ENCODE measurements at places on chromosomes 5 and 9.

GRCh38 chr9:83477571-83477970 is 60.6 kb downstream of the FRMD3 start:
- DNase-seq: no peak

DNA sequence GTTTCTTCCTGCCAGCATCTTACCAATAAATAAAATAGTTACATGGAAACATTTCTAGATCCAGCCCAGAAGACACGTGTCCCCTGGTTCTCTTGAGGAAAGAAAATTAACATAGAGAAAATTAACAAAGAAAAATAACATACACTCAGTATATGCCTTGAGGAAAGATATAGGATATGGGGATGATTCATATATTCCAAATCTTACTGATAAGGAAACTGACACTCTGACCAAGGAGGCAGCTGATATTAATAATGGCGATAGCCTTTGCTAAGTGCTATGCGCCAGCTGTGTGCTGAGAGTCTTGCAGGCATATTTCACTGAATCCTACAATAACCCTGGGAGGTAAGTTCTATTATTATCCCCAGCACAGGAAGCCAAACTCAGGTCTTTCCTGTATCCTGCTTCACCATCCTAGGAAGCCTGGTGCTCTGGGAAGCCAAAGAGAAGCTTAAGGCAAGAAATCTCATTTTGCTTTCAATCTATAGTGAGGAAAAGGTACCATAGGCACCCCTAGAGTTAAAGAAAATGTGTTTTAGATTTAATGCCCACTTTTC is 302.7 kb upstream of the NREP start:
- DNase-seq: no peak

DNA sequence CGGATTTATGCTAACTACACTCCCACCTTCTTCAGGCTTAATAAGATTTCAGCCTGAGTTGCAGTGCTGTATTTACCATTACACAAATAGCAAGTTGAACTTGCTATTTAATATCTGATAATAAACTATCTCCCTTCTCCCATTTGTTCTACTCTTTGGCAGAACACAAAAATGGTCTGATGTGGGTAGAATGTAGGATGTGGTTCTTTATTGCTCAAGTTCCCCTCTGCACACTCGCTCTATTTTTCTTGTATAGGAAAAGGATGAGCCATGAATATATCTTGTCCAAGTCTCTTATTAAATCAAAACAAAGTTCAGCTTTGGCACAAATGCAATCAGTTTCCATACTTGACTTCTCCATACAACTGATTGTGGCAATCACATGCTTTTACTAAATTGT is 37.2 kb upstream of the KIF2A start:
- DNase-seq: no peak

- DNase-seq: no peak
These were observed 37.1 kb upstream of the RAPGEF6 start for GRCh38 chr5:131671994-131672655.

DNA sequence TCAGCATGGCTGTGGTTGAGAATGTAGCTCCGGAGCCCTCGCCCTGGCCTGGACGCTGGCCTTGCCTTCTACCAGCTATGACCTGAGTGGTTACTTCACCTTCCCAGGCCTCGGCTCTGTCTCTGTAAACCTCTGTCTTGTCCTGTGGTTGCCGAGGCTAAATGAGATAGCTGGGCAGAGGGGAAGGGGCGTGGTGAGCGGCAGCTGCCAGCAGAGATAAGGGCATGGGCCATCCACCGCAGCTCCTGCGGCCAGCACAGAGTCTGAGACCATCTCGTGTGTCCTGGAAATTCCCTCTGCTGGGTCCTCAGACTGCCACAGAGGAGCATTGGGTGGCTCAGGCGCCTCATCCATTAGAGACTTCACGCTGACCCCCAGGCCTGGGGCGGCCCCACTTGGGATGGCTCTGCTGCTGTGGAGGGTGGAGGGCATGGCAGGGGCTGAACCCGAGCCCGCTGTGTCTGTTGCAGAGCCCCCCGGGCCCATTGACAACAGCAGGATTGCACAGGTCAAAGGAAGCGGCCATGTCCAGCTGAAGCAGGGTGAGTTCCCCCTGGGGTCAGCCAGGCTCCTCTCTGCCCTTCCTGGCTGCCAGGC is 43.9 kb downstream of the USP20 start:
- DNase-seq: no peak

GRCh38 chr5:35161652-35162273 is 68.5 kb downstream of the PRLR start:
- no peak for DNase-seq

- no peak for DNase-seq
These were observed 231.8 kb downstream of the DRD1 start for GRCh38 chr5:175211956-175212756.

DNA sequence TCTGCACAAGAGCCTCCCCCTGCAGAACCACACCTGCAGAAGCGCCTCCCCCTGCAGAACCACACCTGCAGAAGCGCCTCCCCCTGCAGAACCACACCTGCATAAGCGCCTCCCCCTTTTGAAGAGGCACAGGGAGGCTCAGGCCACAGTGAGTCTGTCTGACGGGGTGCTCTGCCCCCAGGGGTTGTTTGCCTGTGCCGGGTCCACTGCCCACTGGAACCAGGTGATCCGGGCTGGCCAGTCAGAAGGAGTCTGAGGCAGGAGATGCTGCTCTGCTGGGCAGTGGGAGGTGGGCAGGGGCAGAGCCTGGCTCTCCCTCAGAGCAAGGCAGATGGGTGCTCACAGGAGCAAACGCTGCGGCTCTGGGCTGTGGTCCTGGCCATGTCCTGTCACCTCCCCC is 60.8 kb upstream of the RNU6ATAC start:
- DNase-seq: no peak

DNA sequence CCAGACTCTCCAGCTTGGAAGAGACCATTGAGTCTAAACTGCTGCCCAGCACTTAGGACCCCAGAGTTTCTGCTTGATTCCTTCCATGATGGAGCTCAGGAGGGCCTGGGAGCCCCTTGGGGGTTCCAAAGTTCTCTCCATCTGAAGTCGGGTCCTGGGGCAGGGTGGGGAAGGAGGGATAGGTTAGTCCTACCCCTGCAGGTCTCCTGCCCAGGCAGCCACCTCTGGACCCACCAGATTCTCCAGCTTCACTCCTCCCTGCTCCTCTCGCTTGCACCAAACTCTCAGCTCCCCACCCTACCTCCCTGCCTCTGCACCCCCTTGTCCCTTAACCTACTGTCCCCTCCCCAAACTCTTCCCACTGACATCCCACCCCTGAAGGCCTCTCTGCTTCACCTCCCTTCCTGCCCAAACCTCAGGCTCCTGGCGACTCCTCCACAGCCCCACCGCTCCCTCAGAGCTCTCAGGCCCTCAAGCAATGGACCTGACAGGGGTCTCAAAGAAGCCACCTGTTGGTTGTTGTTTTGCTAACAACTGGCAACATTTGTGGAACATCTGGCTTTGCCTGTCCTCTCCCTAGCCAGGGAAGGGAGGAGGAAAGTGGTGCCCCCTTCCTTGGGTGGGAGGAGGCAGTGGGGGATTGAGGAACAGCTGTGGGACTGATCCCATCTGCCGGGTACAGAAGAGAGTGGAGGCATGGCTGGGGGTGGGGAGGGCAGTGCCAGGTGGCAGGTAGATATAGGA is 137.5 kb downstream of the RGS3 start:
- no peak for DNase-seq

DNA sequence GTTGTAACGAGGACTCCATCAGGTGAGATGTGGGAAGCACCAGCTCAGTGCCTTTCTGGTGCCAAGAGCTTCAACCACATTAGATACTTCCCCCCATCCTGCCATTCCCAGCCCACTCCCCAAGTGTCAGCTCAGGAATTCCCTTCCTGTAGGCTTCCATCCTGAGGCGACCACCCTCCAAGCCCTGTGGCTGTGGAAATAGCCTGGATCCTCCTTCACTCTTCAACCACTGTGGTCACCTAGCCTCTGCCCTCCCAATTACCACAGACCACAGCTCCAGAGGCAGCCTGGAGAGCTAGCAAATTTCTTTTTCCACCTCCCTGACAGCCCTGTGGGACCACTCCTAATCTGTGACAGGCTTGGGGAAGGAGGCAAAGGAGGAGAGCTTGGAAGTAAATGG is 219.8 kb upstream of the MAP3K1 start:
- no peak for DNase-seq

DNA sequence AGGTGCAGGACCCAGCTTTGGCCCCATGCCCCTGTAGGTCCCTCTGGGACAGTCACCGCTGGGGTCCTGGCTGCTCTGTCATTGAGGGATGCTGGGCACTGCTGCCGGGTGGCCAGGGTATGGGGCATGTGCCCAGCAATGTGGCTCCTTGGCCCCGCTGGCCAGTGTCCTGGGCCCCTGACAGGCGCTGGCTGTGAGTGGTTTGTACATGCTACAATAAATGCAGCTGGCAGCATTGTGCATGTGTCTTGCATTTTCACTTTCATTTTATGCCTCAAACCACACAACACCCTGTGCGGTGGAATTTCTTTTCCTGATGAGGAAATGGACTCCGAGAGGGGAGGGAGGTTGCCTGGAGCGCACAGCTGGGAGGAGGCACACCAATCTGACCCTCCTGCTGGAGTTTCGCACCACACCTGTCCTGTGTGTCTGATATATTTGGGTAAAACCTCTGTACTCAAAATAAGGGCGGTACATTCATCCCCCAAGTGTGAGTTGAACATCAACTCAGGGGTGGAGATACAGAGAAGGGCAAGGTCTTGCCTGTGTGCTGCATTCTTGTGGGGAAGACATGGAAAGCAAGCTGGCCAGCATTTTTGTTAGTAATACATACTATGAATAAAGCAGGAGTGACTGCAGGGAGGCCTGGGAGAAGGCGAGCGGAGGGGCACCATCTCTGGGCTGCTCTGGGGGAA is 11.7 kb downstream of the TSPAN17 start:
- DNase-seq: no peak

- no peak for DNase-seq
These were observed 41.3 kb downstream of the TBCA start for GRCh38 chr5:77734885-77735284.

DNA sequence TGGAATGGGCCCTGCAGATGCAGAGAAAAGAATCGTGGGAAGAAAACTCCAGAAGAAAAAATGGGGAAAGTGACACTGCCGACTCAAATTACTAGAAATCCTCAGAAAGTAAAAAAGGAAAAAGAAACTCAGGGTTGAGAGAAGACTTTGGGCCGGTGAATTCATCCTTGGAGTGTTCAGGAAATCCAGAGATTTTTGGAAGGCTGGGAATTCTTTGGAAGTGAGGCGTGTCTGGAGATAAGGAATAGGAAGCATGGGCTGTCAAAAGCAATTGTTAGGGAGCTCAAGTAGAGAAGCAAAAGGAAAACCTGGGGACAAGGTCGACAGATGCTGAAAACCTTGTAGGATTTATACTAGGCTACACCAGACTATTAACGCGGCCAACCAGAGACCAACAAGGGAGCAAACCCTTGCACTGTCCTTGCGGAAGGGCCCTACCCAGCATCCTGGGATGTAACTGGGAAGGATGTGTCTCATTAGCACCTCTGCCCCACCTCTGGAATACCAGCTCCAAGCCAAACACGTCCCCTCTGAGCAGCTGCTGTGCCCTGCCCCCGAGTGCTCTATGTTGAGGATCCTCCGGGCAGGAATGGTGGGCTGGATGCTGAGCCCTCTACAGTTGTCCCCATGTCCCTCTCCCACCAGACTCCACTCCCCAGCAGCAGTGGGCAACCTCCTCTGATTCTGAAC is 11.6 kb downstream of the DAB2IP start:
- no peak for DNase-seq

- no peak for DNase-seq
These were observed 77.2 kb downstream of the PAX5 start for GRCh38 chr9:36956908-36957307.

- no peak for DNase-seq
These were observed 69.4 kb downstream of the TLE1 start for GRCh38 chr9:81620002-81620390.

- no peak for DNase-seq
These were observed 88.7 kb upstream of the PIK3R1 start for GRCh38 chr5:68126886-68127285.

DNA sequence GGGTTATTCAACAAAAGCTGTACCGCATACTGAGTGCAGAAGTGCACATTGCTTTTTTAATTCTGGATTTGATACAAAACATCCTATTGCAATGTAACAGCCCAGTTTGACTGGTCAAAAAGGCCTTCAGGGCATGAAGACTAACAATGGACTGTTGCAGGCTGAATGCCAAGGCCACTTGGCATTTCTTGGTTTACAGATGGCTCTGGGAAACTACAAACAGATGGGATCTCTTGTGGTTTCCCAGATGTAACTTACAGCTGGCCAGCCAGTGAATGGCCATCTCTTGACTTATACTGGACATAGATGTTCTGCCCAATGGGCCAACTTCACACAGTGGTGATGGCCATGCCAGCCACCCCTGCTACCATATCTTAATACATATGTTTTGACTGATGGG is 36.8 kb downstream of the UGT3A2 start:
- no peak for DNase-seq

GRCh38 chr5:75567710-75568109 is 43.5 kb upstream of the ANKDD1B start:
- no peak for DNase-seq

DNA sequence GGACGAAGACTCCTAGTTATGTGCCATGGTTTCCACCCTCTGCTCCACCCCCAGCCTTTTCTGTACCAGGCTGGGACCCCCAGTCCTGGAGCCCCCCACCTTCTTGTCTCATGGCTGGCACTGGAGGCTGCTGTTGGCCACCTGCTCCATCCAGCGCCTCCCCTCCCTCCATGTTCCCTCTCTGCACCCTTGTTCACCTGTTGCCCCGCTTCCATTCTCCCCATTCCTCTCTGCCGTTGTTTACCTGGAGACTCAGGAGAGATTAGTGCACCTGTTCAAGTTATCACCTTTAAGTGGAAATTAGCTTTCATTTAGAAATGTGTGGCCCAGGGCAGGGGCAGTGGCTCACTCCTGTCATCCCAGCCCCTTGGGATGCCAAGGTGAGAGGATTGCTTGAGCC is 7.2 kb downstream of the NTMT1 start:
- DNase-seq: no peak

- DNase-seq: no peak
These were observed 47.3 kb downstream of the GNA14 start for GRCh38 chr9:77600810-77601209.

DNA sequence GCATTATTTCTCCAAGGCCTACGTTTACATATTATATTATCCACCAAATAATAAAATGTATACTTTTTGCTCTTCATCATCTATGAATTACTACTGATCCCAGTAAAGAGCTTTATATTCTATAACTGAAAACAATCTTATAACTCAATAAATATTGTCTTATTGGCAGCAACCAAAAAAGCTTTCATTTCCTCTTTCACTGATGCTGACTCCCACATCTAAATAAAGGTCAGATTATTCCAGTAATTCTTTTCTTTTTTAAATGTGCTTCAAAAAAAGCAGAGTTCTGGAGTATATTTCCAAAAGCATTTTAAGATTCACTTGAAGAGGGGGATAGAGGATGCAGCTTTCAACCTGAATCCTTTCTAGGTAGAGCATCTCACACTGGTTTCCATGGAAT is 75.3 kb upstream of the NR4A3 start:
- DNase-seq: no peak

DNA sequence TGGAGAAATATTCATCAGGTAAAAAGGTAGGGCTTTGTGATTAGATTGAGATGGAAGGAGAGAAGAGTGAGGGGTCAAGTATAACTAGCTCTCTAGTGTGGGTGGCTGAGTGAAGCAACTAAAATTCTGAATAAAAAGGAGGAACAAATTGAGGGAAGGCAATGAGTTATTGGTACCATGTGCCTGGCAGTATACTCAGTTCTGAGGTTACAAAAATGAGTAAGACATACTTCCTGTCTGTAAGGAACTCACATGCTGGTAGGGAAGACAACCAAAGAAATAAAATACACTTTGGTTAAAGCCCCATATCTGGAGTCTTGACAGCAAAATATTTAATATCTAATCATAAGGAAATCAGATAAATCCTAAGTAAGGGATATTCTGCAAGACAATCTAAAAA is 476.8 kb upstream of the C9orf72 start:
- DNase-seq: no peak
